Stimulated activated CD8-positive, alpha-beta memory T cell treated with anti-CD3 and anti-CD28 coated beads, Interleukin-4, amount 100 ng/mL, for 1 hour (primary cell): ENCODE measurements at places on chromosomes 7 and 10.

GRCh38 chr10:110488940-110489339 lies 8.8 kb upstream of the DUSP5 start:
- no peak for DNase-seq

DNA sequence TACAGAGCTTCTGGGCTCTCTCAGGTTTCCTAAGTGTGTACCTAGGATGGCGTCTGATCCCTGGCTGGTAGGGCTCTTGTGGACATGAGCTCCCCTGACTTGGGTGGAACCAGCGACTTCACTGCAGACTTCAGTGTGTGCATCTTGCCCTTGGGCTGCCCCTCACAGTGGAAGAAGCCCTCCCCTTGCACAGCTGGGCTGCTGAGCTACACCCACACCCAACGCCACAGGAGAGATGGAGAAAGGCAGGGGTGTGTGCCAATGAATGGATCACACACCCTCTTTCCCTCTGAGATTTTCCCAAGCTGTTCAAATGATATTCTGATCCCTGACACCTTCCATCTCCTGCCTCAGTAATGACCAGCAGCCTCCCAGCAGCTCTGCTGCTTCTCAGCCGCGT lies 296.7 kb downstream of the GFRA1 start:
- DNase-seq, result no peak

GRCh38 chr7:154928136-154929005 lies 74.6 kb downstream of the PAXIP1 start:
- DNase-seq, result peak; percentile 11

- no peak for DNase-seq
These were observed 15.4 kb downstream of the NFE2L3 start for GRCh38 chr7:26167303-26167934.

DNA sequence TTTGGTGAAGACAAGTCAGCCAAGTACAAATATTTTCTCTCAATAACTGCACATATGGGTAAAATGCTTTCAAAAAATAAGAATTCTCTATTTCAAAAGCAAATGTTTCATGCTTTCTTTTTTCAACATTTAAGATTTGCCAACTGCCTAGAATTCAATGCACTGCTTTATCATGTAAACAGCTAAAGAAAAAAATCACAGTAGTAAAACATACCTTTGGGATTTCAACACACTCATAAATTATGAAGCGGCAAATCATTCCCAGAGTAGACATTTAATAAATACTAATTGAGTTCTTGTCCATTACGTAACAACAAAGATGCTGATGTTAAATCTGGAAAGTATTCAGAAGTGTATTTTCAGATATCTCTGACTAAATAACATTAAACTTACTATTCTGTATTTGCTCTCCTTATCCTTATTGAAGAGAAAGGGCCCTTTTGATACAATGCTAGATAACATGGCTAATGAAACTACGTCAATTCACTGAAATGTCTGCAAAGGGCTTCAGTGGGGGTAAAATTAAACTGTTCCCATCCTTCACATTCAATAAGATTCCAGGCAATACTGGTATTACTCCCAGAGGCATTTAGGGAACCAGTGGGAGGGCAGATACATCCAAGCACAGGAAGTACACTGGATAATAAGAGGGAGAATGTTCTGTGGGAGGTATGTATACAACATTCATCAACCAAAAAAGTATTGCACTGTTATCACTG lies 13.9 kb downstream of the NAPEPLD start:
- DNase-seq, result no peak

GRCh38 chr10:33535866-33536265 lies 201.4 kb upstream of the NRP1 start:
- no peak for DNase-seq

- DNase-seq, result no peak
These were observed 26.4 kb downstream of the CHST15 start for GRCh38 chr10:124066781-124067714.

DNA sequence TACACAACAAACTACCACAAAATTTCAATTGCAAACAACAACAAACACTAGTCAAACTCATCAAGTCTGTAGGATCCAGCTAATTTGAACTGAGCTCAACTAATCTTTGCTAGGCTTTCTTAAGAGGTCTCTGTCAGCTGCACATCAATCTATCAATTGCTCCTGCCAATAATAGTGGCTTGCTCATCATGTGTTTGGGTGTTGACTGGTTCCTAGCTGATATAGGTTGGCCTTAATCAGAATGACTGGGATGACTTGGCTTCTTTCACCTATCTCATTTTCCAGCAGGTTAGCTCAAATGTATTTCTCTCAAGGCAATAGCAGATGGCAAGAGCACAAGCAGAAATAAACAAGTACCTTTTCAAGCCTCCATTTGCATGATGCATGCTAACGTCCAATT lies 370.3 kb upstream of the NFE2L3 start:
- DNase-seq, result no peak
